ENCODE measurements at places on chromosomes 13 and 19.
A peak's percentile ranks its signal among the peaks of the same experiment; 100 is the strongest.

DNA sequence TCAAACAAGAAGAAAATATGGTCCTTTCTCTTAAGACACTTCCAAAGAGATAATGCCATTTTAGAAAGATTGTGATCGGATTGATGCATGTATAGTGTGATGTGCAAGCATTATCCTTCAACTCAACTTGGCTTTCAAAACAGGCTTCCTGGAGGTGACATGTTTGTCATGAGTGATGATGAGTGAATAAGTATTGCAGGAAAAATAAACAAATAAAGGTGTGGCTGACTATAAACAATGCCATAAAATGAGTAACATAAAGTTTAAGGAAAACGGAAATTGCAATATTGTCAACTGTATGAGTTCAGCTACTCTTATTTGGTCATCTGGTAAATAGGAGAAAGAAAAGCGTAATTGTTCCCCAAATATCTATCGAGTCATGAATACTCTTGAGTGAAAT is 1283.7 kb downstream of the PCDH9 start:
- no peak for DNase-seq

DNA sequence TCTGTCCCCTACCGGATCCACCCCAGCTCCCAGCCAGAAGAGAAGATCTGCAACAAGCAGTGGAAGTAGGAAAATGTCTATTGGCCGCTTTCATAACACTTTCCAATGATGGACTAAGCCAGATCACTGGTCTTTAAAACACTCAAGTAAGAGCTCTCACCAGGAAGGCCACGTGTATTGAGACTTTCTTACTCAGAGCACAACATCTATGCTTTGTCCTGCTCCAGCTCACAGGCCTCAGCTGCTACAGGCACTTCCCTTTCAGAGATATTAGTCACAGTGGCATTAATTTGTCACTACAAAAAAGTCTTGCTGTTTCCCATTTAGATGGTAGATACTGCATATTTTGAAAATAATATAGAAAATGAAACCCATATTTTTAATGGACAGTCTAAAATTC is 164.2 kb downstream of the ABCC4 start:
- no peak for DNase-seq

DNA sequence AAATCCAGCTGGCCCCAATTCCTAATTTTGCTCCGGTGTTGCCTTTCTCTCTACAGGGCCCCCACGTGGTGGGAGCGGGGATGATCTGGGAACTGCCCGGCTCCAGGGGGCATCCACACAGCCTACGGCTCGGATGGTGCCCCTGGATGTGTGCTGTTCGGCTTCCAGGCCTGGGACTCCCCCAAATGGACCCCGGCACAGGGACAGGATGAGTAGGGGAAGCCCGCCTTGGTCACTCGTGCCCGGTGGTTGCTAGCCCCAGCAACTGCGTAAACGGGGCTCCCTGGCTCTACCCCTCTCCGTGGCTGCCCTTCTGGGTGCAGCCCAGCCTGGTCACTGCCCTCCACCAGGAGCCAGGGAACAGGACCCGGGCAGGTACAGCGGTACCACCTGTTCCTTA is 111.5 kb downstream of the TEX26 start:
- DNase-seq = no peak

- DNase-seq = no peak
These were observed 4.8 kb downstream of the KCNC3 start for GRCh38 chr19:50324331-50324730.

DNA sequence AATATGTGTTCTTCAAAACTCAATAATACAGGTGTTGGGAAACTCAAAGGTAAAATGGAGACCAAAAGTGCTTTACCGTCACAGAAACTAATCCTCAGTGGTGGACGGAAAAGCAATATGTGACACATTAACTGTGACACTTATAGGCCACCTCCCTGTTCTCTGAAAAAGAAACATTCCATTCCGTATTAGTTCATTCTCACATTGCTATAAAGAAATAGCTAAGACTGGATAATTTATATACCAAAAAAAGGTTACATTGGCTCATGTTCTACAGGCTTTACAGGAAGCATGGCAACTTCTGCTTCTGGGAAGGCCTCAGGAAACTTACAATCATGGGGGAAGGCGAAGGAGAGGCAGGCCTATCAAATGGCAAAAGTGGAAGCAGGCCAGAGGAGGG is 435.3 kb upstream of the HTR2A start:
- DNase-seq = peak; percentile 54

DNA sequence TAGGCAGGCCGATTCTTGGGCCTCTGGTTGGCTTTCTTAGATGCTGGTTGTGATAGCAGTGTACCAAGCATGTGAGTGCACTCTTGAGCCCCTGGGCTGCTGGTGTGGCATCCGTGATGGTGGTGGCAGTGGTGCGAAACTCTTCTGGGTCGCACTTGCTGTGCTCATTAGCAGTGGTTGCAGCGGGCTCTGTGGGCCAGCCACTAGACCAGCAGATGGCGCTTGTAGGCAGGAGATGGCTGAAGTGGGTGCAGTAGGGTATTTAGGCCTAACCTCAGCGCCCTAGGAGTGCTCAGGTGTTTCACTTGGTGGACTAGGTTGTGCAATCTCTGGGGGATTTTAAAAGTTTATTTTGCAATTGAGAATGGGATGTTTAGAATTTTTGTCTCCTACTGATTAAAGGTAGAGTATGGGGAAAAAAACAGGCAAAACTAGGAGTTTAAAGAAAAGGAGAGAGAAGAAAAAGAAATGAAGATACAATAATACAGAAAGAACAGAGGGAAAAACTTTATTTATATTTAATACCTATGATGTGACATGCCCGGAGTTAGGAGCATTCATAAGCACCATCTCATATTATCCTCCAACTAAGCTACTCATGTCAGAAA is 4.3 kb upstream of the ZNF17 start:
- no peak for DNase-seq

DNA sequence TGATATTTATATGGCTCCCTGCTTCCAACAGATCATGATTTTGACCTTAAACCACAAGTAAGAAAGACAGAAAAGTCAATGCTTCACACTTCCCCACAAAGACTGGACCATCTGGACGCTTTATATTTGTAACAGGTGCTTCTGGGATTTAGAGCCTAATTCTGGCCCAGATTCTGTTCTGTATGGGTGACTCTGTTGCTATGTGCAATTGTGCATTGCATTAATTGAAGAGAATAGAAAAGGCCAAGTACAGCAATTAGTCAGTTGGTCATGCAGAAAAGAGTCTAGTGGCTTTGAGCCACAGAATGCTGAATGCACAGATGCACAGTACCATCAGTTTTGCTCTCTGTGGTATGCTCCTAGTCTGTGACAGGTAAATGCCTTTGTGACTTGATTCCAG is 657.4 kb upstream of the ATXN8OS start:
- no peak for DNase-seq

DNA sequence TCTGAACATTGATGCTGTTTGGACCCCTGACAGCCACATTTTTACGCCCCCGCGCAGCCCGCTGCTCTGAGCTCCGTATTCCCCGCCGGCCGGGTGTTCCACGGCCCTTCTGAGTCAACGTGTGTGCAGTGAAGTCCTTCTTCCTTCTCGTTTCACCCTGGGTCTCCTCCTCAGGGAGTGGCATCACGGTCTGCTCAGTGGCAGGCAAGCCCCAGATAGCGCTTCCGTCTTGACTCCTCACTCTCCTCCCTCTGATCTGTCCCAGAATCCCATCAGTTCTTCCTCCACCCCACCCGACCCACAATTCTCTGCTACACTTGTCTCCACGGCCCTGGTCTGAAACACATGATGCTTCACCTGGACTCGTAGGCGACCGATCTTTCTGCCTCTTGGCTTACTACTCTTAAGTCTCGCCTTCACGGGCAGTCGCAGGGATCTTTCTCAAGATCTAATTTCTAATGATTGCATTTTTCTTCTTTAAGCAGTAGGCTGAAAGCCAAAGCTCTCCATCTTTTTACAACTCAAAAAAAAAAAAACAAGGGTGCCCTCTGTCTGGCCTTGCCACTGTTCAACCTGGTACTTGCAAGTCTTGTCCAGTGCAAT is 33.9 kb downstream of the CCNE1 start:
- DNase-seq = no peak

- no peak for DNase-seq
These were observed at the start of gene LMO7 for GRCh38 chr13:75635828-75636435. TSS of gene LMO7 (plus strand) at chr13:75636330. CDS start at chr13:75636658, 328 bp downstream.

GRCh38 chr19:4385291-4386040 is 14.9 kb downstream of the SH3GL1 start:
- DNase-seq = no peak

DNA sequence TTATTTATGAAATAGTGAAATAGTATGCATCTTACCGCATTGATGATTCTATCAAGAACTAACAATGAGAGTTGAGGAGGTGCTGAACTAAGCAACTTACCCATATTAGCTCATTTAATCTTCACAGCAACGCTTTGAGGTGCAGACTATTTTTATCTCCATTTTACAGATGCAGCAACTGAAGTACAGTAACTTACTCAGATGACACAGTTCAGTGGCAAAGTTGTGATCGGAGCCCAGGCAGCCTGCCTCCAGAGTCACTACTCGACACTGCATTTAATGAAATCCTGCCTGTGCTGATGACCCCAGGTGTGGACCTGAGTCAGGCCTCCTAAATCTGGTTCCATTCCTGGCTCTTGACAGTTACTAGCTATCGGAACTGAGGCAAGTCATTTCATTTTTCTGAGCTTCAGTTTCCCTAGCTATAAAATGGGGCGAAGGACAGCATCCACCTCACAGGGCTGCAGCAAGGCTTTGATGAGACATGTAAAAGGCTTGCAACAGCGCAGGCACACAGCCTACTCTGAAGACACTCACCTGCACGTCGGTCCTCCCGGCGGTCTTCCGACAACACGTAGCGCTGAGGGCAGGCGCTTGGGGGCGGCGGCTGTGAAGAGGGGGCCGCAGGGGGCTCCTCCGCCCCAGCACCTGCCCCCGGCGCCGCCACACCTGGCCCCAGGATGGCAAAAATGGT is 1.5 kb downstream of the MYPOP start:
- no peak for DNase-seq

DNA sequence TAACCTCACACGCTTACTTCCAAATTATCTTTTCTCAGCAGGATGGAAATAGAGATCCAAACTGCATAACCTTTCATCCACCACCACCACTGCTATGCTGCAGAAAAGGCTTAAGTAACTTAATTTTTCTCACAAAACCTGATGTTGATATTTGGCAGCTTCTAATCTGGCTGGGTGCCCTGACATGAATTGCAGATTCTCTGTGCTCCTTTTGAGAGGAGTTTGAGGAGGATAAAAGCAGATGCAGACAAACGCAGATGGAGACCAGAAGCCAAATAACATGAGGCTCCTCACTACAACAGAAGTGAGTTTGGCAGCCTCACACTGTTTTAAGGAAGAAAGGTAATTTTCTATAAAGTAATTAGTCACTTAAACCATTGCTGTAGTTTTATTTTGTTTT is 646.2 kb upstream of the ATXN8OS start:
- DNase-seq = no peak

GRCh38 chr13:86882835-86883234 is 788.3 kb upstream of the SLITRK5 start:
- DNase-seq = no peak

DNA sequence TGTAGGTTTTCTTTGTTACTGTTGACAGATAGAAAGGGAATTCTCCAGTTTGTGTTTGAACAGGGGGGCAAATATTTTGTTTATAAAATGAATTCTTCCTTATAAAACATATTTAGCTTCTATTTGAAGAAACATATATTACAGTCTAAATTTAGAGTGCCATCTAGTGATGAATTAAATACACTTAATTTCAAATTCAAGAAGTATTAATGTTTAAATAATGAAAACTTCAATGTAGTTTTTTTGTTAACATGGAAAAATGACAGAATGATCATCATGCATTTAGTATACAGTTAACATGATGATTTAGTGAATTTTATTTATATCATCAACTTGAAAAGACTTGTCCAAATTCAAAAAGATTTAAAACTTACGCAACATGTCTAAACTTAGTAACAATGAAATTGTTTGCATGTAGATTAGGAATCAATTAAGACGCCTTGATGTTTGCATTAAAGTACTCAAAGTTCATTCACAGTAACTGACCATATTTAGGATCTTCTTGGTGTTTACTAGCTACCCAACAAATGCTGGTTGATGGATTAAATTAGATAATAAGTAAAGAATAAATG is 765.9 kb upstream of the SLITRK1 start:
- no peak for DNase-seq

GRCh38 chr19:8615813-8616596 is 5.5 kb upstream of the ADAMTS10 start:
- no peak for DNase-seq

- no peak for DNase-seq
These were observed 12.2 kb downstream of the TMEM160 start for GRCh38 chr19:47036097-47036651.

- DNase-seq = no peak
These were observed 25.1 kb upstream of the TMEM160 start for GRCh38 chr19:47073574-47073973.

DNA sequence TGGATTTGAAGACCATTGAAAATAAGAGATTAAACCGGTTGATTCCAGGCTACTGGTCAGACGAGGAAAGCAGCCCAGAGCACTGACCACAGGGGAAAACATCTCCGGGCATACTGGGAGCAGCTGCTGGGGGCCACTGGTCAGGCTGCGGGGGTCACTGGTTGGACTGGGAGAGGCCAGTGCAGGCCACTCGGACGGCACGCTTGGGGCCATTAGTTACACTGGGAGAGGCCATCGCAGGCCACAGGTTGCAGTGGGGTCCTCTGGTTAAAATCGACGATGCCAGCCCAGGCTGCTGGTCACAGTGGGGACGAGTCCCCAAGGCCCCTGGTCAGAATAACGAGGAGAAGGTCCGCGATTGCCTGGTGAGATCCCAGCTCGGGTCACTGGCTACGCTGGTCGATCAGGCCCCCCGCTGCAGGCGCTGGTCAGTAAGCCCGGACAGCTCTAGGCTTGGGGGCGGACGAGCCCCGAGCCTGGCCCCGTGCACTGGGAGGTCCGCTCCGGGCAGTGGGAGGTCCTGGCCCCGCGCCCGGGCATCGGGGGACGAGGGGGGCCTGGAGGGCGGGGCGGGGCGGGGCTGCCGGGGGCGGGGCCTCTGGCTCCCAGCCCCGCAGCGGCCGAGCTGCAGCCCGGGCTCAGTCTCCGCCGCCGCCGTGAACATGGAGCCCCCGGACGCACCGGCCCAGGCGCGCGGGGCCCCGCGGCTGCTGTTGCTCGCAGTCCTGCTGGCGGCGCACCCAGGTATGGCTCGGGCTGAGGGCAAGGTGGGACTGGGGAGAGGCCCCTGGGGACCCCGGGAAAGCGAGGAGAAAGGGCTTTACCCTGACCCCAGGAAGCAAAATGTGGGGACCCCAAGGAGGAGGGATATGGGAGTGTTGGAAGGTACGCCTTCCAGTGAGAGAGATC is at the start of gene BCAM:
Gene BCAM (plus strand): TSS at position 641 of the 909 bp plus-strand sequence. CDS start 22 bp downstream, at position 663.
- DNase-seq = no peak

DNA sequence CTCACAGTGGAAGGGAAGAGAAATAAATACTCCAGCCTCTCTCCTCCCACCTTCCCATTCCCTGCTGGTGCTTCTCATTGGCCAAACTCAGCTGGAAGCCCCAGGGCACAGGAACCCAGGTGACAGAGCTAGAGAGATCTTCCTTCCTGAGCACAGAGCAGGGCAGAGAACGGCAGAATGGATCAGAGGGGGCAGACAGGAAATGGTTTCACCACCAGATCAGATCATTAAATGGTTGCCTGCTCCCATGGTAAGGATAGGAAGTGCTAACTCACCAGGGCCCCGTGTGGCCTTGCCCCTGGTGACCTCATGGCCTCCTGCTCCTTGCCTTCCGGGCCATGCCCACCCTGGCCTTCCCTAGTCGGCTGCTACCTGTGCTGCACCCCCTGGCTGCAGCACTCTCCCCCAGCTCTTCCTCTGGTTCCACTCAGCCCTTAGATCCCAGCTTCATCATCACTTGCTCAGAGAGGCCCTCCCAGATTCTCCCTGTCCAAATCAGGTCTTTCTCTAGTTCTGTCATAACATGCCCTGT is 108.7 kb downstream of the DPF1 start:
- DNase-seq = no peak

GRCh38 chr19:49331616-49332055 is 3.6 kb upstream of the CD37 start:
- no peak for DNase-seq

Measured in retinal pigment epithelial cell (primary cell).